SK-MEL-5 (cell line): ENCODE measurements at places on chromosomes 16 and 17. TPM values are rescaled to one million over a fixed set of nuclear protein-coding genes. Genes with fewer than 3 reads are reported as not detected.

Gene GRAPL
- total RNA-seq, result 0.51 TPM in 1 of 2 replicates, not detected in the other

Gene TMEM238L
- not detected in 2 replicates for total RNA-seq

GRCh38 chr16:80909720-80910119, 97.0 kb downstream of the CMC2 start:
- no peak for DNase-seq

- DNase-seq, result no peak
Measured at GRCh38 chr17:40097087-40097486, 3.3 kb downstream of the NR1D1 start.

GRCh38 chr17:22374741-22375140, 682.4 kb downstream of the KCNJ18 start:
- no peak for DNase-seq

GRCh38 chr17:5707482-5707881, 123.2 kb upstream of the NLRP1 start:
- no peak for DNase-seq
